ENCODE measurements at places on chromosomes 1 and 21.

DNA sequence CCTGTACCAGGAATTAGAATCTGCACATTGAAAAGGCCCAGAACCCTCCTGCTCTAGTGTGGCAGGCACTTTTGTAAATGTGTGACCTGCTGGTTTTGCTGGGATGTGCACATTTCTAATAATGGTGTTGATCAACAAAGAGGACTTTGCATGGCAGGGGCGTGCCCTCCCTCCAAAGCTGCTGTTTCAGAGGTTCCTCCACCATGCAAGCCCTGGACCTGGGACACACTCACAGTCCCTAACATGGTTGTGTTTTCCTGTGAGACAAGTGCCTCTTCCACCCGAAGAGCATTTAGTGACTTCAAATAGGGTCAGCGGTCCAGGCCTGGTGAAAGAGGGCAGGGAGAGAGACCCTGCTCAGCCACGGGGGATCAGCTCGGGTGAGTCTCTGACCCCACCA is 28.1 kb downstream of the TENT5C start:
- no peak for DNase-seq

- no peak for DNase-seq
These were observed 438.5 kb downstream of the PTPRU start for GRCh38 chr1:29674627-29675326.

DNA sequence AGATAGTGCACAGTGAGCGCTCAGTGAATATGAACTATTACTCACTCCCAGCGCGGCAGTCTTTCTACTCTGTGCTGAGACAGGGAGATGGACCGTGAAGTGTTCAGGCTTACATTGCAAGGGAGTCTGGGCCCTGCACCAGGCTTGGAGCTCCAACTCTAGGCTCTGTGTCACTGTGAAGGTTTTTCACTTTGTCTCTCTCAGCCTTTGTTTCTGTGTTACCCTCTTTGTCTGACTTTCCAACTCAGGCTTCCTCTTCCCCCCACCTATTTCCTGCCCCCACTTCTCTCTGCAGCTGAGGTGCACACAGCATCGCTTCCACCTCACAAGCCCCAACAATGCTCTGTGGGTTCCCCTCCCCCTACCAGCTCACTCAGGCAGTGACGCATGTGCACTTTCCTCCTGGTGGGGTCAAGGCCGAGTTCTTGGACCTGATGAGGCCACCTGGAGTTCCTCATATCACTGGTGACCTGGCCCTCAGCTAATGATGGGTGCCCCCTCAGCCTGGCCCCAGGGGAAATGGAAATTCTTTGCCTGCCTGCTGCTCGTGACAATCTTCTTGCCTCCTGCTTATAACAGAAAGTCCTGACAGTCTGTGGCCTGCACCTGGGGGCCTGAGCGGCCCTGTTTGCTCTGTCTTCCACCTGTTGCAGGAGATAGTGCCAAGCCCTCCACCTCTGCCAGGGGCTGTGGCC is 1.1 kb upstream of the LCK start:
- DNase-seq = peak; percentile 42

DNA sequence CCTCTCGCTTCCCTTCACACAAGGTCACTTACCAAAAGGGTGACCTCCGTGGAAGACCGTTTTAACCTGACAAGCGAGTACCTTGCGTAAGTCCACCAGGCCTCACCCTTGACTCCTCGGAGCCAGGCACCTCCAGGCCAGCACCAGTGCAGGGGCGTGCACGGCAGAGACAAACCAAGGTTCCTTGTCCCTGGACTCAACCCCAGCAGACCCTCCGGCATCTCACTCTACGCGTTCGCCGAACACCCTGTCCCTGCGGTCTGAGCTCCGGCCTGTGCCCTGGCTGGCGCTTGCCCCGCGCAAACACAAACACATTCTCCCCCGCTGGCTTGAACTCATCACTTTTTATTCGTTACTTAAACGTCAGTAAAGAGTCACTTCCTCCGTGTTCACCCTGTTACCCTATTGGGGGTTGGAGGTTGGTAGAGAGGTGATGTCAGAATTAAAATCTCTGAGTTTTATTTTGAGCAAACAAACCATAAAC is 4.5 kb downstream of the TBX15 start:
- no peak for DNase-seq

DNA sequence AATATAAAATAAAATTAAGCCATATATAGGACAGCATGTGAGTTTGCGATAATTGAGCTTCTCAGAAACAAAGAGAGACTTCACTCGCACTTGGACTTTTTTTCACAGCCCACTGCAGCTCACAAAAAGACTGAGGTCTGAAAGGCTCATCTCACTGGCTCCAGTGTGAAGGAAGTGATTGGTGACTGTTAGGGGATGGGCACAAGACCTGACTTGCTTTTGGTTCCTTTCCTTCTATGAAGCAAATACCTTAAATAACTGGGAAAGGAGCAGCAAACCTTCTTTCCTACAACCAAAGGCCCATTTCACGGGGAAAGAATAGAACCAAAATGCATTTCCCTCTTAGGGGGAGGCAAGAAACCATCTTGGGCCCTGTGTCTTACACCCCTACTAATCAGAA is 13.1 kb upstream of the TTLL7 start:
- no peak for DNase-seq

DNA sequence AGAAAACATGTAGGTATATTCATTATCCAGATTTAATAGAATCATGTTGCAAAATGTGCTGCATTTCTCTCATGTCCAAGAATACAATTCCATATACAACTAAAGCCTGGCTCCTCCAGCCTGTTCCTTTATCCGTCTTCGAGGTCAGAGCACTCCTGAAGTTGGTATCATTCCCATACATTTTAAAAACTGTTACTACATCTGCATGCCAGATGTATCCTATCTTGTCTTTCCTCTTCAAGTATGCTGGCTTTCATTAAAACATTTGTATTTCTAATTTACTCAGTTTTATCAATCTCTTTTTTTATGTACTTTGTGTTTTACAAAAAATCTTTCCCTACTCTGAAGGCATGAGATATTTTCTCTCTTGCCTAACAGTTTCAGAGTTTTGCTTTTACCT is 536.6 kb upstream of the USP24 start:
- no peak for DNase-seq

DNA sequence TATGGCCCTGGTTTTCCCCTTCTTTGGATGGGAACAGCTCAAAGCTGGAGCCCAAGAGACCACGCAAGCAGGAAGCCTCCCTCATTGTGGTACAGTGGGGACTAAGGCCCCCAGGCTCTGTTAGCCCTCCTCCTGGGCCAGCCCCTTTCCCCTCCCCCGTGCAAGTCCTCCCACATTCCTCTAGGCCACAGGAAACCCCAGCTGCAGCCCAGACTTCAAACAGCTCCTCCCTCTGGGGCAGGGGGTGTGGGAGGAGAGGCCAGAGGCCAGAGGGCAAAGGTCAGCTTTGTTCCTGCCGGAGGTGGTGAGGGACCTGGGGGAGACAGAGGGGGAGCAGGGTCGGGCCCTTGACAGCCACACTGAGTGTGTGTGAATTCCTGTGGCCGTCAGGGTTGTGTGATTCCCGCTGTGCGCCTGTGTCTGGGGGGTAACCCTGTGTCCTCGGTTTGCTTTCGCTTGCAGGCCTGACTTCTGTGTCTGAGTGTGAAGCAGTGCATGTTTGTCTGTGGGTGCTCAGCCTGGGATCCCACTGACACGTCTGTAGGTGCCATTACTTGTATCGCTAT is 3.4 kb upstream of the AHDC1 start:
- DNase-seq = no peak

DNA sequence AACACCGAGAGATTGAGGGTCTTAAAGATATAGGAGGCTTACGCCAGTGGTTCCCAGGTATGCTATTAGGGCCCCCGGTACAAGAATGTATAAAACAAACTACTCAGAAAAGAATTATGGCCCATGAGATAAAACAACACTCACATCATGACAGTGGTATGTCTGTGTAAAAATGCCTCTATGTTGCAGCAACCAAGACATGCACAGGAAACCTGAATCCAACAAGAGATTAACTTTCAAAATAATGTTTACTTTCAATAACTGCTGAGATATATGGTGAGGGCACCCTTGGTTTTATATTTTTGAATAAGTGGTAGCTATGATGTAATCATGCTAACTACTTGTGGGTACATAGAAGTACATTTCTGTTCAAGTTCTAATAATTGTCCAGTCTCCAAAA is 74.9 kb downstream of the PUM1 start:
- no peak for DNase-seq
